ENCODE measurements at places on chromosomes 1 and 21.

GRCh38 chr1:228548788-228549187, 61.6 kb downstream of the RNF187 start:
- DNase-seq: no peak

DNA sequence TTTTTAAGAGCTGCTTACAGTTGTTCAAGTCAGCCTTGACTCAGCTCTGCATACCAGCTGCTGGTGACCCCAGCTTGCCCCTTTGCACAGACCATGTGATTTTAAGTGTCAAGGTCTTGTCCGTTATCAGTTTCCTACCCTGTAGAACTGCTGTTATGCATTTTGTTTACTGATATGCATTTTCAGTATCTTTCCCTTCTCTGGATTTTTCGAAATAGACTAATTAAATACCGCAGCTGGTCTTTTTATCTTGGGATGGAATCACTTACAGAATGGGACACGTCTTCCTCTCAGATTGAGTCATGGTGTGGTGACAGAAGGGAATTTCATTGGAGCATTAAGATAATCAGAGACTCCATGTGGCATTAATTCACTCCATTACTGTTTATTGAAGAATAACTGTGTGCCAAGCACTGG, 145.6 kb downstream of the FMN2 start:
- no peak for DNase-seq

GRCh38 chr1:48543854-48544253, 71.8 kb upstream of the SPATA6 start:
- DNase-seq: no peak

GRCh38 chr1:176149939-176150807, 56.9 kb downstream of the COP1 start:
- no peak for DNase-seq

DNA sequence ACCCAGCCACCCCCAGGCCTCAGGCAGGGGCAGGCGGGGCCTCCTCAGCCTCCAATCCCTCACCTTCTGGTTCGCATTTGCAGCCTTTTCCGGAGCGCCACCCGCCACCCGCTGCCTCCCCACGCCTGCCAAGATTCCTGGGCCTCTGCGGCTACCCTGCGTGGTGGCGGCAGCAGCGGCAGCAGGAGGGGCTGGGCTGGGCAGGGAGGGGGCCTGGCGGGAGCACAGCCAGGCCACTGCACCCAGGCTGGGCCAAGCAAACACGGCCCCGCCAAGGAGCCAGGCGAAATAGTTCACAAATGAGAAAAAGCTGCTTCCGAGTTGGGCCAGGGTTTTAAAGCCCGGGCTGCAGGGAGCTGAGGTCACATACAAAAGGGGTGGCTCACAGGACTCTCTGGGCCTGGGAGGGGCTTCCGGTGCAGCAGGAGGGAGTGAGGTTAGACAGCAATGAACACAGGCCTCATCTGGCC, 9.8 kb downstream of the COL8A2 start:
- no peak for DNase-seq

- DNase-seq: no peak
Observed at GRCh38 chr1:219498666-219499065, 114.2 kb downstream of the ZC3H11B start.

DNA sequence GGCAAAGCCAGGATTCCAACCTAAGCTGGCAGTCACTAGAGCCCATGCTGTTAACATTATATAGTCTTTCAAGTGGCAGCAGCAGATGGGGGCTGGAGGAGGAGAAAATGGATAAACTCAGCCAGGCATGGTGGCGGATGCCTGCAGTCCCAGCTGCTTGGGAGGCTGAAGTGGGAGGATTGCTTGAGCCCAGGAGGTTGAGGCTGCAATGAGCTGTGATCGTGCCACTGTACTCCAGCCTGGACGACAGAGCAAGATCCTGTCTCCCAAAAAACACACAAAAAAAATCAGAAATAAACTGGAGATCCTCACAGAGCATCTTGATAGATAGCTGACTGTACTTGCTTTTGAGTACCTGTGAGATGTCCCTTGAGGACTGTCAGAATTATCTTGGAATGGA, 13.4 kb upstream of the WDR26 start:
- DNase-seq: no peak

DNA sequence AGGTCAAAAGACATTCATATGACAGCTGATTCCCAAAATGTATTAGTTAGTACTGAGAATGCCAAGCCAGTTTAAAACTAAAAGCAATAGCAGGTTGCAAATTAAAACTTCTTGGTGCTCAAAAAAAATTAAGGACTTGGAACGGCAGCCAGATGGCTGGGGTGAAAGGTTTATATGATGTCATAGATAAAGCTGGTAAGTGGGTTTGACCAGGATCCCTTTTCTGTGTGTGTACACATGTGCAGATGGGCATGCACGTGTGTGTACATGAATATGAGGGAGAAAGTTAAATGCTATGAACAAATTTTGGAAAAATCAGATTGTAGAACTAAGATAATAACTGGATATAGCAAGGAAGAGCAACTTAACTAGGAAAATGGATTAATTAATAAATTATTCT, 39.1 kb upstream of the DPH5 start:
- no peak for DNase-seq

GRCh38 chr1:65401612-65402011, 18.9 kb upstream of the LEPR start:
- DNase-seq: no peak
